NB4 (cell line): ENCODE measurements at places on chromosomes 12 and 14.

GRCh38 chr12:117599849-117600248 lies 238.4 kb upstream of the NOS1 start:
- no peak for DNase-seq

- DNase-seq, result no peak
These were observed 6.0 kb downstream of the PLA2G1B start for GRCh38 chr12:120321382-120322202.

DNA sequence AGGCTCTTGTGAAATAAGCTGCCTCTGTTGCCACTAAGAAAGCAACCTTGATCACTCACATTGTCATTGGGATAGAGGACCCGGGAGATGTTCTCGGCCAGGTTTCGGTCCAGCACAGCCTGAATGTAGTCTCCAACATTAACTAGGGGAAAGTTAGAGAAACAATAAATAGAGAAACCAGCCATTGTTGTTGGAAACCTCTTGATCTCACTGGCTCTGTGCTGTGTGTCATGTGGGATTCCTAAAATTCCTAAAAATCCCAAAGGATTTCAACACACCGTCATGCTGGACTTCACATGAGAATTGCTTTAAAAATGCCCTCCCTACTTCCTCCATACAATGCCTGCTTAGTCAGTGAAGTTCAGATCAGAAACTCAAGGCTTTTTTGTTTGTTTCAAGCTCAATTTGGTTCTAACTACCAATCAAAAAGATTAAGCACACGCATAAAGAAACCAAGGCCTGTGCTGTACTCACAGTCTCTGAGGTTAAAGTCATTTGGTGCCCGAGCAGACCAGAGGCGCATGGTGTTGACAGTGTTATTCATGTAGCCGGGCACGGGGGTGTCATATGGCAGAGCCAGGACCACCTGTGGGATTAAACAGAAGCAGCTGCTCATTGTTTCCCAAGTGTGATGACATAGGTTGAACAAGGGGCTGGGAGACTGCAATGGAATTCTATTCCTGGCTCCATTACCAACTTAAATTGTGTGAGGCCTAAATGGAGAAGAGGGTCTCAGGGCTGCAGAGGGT lies 23.6 kb downstream of the PYGL start:
- no peak for DNase-seq

DNA sequence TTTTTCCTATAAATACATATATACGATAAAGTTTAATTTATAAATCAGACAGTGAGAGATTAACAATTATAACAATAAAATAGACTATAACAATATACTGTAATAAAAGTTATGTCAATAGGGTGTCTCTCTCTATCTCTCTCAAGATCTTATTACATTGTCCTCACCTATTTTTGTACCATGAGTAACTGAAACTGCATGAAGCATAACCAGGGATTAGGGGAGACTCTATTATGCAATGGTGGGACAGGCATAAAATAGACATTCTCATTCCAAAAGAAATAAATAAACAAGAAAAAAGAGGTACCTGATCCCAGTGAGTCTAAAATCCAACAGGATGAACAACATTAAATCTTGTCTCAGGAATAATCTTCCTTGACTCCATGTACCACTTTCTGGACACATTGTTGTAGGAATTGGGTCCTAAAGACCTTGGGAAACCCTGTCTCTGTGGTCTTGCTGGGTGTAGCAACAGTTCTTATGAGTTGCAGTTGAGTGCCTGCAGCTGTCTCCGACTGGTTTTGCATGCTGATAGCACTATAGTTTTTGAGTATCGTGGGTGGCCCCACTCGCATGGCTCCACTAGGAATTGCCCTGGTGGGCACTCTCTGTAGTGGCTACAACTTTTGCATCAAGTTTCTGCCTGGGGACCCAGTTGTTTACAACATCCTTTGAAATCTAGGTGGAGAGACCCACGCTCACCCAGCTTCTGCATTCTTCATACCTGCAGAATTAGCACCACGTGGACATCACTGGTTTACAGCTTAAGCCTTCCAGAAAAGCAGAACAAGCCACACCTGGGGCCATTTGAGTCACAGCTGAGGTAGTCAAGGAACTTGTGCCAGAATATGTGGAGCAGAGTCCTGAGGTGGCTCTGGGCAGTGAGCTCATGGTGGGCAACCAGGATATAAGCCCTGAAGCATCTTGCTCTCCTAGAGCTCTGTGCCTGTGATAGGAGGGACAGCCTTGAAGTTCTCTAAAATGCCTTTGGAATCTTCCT lies 204.7 kb downstream of the KITLG start:
- DNase-seq, result no peak

DNA sequence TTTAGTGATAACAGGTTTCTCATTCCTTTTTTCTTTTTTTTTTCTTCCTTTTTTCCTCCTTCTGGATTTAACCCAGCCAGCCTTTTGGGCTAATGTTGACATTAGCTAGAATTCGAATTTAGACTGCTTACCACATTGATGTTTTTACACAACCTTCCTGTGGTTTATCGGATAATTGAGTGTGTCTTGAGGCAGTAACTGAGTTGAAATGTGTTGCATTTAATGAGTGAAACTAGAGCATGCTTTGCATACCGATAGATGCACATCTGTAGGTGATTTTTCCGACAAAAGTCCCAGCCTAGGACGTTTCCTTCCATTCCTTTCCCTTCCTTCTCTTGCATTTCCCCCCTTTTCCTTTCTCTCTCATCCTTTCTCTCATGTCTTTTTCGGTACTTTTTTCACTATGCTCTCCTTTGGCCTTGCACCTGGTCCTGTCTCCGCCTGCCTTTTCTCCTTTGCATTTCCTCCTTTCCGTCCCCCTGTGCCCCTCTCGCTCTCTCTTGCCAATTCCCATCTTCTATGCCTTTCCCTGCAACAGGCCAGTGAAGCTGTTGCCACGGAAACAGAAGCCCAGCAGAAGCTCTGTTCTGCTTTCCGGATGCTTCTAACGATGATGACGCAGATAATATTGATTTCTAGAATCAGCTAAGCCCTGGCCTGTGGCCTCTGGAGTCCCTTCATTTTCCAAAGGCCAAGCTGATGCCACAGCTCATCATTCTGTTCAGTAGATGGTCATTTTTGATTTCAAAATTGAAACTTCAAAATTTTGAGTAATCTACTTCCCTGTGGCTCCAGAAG lies 76.1 kb downstream of the SLC25A47 start:
- no peak for DNase-seq

DNA sequence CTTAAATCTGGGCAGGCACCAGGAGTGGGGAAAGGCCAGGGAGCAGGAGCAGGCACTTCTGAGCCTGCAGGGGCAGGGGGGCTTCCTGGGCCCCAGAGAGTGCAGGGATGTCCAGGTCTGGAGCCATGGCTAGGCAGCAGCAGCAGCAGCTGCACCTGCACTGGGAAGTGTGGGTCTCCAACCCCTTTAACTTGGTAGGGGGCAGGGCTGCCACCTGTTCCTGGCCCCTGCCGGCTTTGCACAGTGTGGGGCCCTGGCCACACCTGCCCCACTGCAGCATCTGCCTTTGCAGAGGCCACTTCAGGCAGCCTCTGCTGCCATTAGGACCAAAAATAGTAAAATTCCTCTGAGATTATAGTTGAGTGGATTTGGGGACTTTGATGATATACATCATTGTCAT lies 138.5 kb downstream of the SLC16A7 start:
- DNase-seq, result no peak

DNA sequence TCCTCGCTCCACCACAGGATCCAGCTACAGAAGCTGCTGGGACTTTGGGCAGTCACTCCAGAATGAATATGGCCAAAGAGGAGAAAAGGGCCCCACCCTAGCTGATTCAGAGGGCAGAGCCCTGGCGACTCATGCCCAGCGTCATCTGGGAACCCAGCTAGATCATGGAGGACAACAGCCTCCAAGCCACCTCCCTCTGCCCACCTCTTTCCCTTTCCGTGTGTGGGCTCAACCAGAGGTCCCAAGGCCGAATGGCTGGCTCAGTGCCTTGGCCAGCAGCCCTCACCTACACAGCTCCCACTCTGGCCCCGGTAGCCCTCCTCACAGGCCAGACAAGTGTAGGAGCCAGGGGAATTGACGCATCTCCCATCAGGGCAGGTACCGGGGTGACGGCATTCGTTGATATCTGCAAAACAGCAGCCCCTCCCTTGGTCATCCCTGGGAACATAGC lies 17.4 kb downstream of the ISCA2 start:
- no peak for DNase-seq

DNA sequence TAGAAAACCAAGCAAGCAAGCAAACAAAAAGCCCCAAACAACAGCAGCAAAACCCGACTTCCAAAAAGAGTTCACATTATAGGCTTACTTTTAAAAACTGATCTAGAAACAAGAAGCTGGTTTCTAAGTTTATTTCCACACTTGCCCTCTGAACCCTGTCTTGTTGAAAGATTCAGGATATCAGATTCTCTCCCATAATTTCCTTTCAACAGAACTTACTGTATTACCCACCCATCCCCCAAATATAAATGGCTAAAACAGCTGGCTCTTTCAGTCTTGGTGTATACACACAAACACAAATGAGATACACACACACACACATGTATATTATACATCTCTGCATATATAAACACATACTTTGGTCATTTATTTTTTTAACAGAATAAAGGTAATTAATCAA lies 460.9 kb downstream of the ZFP36L1 start:
- no peak for DNase-seq

GRCh38 chr14:89418976-89419375 lies 1.9 kb upstream of the FOXN3 start:
- DNase-seq, result peak; percentile 45

- no peak for DNase-seq
These were observed 80.8 kb downstream of the ANO2 start for GRCh38 chr12:5864301-5864700.
